ENCODE measurements at places on chromosomes 12 and 14.

DNA sequence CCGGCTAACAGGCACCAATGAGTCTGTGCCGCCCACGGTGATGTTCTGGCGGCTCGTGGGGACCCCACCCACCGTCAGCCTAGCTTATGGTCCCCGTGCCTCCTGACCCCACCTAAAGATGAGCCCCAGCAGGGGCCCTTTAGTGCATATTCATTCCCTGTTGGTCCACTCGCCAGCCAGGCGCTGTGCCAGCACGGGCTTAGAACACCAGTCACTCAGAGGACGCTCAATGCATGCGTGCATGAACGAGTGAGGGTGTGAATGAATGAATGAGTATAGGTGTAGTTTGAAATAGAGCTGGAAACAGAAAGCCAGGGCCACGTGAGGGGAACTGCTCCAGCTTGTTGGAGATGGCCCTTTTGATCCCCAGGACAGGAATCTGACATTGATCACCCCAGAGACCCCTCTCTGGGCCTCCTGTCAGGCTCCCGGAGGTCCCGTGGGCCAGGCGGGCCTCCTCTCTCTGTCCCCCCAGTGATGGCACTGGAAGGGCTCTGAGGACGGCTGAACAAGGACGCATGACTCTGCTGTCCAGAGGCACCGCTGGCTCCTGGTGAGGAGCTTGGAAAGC lies 193.9 kb upstream of the C14orf180 start:
- no peak for DNase-seq

DNA sequence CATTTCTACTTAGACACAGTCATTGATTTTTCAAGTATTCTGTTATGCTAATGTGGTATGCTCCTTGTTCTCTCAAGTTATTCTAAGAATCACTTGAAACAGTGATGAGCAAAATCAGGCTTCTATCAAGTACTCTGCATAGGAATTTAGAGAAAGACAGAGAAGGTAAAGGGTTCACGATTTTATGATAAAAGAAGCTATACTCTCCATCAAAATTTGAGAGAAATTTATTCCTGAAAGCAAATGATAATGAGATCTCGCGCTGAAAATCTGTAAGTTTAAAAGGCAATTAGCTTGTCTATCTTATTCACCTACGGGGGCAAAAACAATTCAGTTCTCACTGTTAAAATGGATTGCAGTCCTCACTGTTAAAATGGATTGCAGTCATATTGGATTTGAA lies 1404.3 kb upstream of the FLRT2 start:
- DNase-seq: no peak

DNA sequence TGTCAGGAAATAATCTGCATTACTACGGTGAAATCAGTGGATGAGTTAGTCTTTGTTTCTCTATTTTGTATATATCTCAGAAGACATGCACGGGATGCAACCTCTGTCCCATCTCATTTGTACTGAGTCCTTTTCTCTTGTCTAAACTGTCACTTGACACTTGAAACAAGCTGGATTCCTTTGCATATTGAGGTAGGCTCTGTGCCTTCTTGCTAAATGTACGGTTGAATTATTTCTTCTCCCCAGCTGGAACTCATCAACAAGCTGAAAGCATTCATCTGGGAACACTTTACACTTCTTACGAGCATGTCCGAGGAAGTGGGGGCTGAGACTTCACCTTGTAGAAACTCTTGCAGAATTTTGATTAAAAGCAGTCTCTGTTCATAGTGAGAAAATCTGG lies 119.5 kb downstream of the VEZT start:
- DNase-seq: no peak

DNA sequence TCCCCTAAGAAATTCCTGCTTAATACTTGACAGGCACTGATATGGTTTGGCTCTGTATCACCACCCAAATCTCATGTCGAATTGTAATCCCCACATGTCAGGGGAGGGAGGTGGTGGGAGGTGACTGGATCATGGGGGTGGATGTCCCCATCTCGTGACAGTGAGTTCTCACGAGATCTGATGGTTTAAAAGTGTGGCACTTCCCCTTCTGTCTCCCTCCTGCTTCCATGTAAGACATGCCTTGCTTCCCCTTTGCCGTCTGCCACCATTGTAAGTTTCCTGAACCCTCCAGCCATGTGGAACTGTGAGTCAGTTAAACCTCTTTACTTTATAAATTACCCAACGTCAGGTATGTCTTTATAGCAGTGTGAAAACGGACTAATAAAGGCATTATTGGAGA lies 198.0 kb downstream of the FOXN3 start:
- DNase-seq: no peak

- no peak for DNase-seq
These were observed 4.4 kb downstream of the ARHGEF25 start for GRCh38 chr12:57615637-57616036.

DNA sequence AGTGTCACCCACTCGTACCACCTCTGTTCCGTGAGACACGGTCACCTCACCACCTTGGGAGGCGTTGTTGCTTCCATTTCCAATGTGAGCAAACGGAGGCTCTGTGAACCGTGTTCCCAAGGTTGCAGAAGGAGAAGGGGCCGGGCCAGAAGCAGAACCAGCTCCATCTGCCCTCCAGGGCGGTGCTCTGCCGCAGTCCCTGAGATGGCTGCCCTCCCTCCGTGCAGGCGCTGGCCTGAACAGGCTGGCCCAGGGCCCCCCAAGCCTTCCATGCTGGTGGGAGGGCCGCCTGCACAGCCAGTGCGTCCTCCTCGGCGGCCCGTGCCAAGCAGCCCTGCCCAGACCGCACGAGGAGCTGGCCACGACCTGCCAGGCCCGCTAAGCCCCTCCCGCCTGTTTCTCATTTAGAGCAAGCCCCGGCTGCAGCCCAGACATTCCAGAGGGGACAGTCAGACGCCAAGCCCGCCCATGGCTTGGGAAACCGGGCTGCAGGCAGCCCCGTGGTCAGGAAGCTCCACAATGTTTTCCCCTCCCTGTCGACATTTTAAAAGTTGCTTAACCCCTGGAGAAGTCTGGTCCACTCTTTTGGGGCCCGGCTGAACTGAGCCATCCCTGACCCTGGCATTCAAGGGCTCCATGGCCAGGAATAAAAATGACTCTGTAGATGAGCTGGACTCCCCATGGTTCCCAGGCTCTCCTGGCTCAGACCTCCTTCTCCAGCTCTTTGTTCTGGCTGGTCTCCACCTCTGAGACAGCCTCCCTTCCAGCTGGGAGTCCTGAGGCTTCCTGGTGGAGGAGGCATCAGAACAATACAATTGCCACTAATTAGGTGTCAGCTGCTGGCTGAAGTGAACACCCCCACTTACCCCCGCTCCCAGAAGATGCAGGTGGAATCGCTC lies 236.0 kb downstream of the BCL11B start:
- DNase-seq: no peak

DNA sequence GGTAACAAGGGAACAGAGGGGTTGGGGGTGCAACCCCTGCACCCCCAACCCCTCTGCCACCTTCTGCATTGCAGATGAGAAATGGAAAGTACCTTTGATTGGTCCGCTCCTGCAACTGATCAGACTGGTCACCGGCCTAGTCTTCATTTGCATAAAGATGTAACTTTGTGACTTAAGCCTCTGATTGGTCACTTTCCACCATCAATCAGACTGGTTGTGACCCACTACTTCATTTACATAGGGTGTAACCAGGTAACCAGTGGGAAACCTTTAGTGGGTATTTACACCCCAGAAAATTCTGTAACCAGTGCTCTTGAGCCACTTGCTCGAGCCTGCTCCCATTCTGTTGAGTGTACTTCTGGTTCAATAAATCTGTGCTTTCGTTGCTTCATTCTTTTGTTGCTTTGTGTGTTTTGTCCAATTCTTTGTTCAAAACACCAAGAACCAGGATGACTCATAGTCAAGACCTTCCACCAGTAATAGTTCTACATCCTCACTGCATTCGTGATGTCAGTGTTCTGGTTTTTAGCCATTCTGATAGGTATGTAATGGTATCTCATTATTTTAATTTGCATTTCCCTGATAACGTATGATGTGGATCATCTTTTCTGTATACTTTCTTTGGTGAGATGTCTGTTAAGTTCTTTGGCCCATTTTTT lies 30.8 kb downstream of the LEMD3 start:
- no peak for DNase-seq

DNA sequence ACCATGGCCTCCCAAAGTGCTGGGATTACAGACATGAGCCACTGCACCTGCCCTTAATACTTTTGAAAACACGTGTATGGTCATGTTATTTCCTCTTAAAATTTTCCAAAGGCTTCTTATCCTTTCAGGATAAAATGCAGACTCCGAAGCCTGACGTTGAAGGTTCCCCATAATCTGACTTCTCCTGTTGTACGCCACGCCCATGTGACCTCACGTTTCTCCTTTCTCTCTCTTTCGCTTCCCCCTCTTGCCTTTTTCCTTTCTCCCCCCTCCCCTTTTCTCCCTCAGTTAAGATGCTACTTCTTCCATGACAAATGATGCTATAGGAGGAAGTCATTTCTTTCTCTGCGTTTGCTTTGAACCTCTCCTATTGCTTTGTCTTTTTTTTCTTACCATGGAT lies 266.0 kb downstream of the FBXL14 start:
- DNase-seq: no peak
